Fibroblast of skin of abdomen (primary cell): ENCODE measurements at places on chromosomes 2 and 18.

DNA sequence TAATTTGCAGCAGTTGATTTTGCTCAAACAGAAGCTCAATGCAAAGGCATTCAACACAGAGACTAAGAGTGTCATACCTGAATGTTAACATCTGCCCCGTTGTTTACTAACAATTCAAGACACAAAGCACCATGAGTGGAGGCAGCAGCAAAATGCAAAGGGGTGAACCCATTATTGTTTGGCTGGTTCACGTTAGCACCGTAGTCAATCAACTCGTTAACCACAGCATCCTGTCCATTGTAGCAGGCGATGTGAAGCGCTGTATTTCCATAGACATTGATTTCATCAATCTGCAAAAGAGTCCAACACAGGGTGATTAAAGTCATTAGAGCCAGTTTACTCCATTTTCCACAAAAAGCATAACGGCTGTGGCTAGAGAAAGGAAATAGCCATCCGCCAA is 189.3 kb downstream of the ANKRD44 start:
- DNase-seq: no peak

DNA sequence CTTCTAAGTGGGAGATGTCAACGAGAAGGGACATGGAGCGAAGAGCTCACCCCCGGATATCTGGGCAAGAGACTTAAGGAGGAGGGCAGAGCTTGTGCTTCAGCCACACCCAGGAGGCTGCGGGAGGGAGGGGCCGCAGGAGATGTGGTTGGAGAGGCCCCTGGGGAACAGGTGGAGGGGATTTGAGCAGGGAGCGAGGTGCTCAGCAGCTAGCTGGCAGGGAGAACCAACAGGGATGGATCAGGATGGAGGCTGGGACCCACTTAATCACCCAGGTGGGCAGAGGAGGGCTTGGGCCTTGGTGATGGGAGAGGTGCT is 78.3 kb downstream of the MBP start:
- DNase-seq: no peak

DNA sequence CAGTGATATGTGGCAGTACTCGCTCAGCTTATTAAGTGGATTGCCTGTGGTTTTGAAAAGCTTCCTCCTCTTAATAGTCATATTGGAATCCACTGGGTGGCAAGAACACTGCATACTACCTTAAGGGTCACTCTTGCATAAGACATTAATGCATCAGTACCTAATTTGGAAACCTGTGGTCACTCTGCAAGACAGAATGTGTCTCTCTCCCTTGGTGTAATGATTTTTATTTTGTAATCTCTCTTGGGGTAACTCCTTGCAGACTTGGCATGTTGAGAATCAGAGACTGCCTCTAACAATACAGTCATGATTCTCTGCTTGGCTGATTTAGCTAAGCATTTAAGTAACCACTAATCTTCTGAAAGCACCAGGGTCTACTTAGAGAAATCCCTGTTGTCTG is 33.0 kb upstream of the IER3IP1 start:
- peak; percentile 7 for DNase-seq

- no peak for DNase-seq
Measured at GRCh38 chr2:73933194-73933593, 6.5 kb downstream of the DGUOK start.

- no peak for DNase-seq
Measured at GRCh38 chr2:70926042-70926441, 9.7 kb upstream of the ATP6V1B1 start.

GRCh38 chr2:237964578-237965404 is 2.0 kb upstream of the UBE2F start:
- no peak for DNase-seq

GRCh38 chr18:75473316-75473715 is 45.8 kb upstream of the SMIM21 start:
- peak; percentile 15 for DNase-seq

- DNase-seq: no peak
Measured at GRCh38 chr18:7562491-7562890, 4.6 kb upstream of the PTPRM start.

GRCh38 chr2:206422493-206422892 is 20.8 kb upstream of the ADAM23 start:
- peak; percentile 28 for DNase-seq

DNA sequence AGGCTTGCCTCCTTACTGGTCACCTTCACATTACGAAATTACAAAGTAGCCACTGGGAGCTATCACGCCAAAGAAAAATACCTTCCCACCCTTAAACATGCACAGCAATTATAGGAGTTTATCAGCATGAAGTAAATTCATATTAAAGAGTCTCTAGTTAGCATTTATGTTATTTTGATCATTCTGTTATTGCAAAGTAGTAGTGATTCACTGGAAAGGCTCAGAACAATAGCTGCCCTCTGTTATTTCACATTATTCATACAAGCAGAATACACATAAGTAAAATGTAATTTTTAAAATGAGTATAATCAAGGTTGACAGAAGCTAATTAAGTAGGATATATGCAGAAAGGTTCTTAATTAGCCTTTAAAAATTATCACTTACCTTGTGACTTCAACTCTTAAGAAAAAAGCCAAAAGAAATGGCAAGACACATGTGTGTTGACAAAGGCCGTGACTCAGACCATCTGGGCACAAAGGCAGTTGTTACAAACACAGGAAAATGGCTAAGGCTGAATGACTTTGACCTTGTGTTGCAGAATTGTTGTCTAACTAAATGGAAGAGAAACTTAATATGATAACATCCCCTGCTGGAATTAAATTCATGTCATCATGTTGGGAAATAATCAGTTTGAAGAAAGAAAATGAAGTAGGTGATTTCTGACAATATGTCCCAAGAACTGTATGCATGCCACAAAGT is 108.3 kb downstream of the ARL6IP6 start:
- peak; percentile 21 for DNase-seq

- no peak for DNase-seq
Measured at GRCh38 chr2:166996465-166996864, 108.2 kb downstream of the XIRP2 start.

DNA sequence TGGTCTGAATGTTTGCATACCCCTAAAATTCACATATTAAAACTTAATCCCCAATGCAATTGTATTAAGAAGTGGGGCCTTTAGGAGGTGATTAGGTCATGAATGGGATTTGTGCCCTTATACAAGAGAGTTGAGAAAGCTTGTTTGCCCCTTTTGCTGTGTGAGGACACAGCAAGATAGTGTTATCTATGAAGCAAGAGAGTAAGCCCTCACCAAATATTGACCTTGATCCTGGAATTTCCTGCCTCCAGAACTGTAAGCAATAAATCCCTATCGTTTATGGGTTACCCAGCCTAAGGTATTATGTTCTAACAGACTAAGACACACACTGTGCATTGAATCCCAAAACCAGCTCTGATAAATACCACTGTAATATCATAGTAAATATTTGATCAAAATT is 32.2 kb downstream of the NR4A2 start:
- no peak for DNase-seq

DNA sequence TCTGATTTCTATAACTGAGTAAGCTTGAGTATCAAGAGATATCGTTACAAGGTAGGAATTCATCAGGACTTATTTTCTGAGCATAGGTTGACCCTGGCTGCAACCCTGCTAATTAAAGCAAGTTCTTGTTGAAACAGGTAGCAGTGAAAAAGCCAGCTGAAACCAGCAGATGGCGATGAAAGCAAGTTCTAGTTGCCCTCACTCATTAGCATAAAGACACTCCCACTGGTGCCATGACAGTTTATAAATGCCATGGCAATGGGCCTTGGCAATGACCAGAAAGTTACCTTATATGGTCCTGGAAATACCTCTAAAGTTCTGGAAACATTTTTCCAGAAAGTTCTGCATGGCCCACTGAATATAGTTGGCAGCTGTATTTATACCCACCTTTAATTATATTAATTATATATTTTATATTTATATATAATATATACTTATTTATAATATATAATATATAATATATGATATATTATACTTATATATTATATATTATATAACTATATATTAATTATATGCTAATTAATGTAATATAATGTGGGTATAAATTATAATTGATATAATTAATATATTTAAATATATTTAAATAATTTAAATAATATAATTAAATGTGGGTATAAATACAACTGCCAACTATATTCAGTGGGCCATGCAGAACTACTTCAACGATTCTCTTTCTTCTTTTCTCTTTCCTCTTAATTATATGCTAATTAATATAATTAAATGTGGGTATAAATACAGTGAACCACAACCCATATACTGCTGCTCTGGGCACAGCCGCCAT is 188.0 kb downstream of the CDH7 start:
- DNase-seq: peak; percentile 33

GRCh38 chr2:233416706-233417105 is 62.4 kb downstream of the DGKD start:
- no peak for DNase-seq

DNA sequence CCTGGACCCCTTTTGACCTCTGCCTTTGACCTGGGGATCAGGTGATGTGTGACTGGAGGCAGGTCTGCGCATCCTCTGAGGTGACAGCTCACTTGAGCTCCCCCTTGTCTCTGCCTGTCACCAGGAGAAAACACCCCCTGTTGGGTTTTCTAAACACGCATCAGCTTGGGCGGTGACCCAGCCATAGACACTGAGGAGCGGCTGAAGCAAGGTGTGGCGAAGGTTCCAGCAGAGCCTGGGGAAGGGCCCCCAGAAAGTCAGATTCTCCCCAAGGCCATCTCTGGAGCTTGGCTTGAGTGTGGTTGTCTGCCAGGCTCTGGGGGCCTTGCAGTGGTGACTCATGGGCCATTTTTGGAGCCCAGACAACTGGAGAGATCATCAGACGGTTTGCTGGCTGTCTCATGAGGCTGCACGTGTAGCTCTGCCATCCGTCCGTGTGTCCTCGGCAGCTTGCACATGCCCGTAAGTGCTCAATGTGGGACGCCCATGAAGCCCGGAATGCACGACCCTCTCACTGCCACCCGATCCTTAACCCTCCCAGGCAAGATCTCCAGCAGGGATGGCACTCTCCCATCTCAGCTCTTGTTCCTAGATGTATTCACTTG is 29.4 kb downstream of the SIX3 start:
- peak; percentile 23 for DNase-seq

DNA sequence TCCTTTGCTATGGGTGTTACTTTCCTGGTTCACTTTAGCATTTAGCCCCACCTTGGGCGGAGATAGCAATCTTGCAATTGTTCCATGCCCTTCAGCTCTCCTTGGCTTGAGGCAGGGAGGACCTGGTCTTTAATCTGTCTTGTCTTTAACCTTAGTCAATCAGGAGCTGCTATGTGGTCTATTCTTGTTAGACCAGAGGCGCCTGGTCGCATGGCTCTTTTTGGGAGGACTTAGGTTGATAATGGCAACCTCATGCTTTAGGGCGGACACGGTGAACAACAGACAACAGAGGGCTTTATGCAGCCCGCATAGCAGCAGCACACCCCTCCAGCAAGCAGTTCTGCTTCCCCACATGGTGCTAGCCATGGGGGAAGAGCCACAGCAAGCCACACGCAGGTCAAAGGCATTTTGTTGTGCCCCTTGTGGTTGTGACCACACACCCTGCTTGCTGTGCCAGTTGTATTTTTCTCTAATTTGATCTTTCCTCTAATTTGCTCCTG is 17.7 kb upstream of the ZDBF2 start:
- DNase-seq: no peak

GRCh38 chr2:61702088-61702467 is 151.8 kb downstream of the FAM161A start:
- DNase-seq: no peak

DNA sequence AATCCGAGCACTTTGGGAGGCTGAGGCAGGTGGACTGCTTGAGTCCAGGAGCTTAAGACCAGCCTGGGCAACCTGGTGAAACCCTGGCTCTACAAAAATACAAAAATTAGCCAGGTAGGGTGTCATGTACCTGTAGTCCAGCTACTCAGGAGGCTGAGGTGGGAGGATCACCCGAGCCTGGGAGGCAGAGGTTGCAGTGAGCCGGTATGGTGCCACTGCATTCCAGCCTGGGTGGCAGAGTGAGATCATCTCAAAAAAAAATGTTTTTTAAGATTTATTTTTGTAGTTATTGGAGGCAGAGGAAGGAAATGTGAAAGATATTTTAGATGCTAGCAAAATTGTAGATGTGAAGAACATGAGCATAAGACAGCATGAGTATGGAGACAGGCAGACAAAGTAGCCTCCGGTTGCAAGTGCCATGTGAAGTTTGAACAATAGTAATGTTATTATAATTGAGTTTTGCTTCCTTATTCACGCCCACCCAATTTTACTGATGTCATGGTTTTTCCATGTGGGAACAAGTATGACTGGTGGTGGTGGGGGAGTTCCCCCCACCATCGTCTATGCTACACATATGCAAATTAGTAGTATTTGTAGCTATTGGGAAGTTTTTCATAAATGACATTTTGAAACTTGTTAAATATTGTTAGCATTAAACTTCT is 18.0 kb downstream of the REL start:
- DNase-seq: no peak

- DNase-seq: no peak
Measured at GRCh38 chr18:25189391-25190185, 162.4 kb downstream of the ZNF521 start.

DNA sequence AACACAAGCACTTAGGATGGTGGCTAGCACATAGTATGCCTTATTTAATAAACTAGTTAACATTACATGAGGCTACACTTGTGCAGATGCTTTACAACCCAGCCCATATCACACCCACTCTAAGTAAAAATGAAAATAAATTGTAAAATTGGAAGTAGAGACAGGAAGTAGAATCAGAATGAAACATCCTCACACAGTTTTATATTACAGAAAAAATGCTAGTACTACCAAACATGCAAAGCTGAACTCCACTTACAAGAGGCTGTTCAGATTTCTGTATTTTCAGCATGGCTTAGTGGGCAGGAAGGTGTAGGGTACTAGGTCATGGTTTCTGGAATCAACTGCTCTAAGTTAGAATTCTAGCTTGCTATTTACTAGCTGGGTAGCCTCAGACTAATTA is 18.2 kb upstream of the CRIM1 start:
- DNase-seq: no peak

- peak; percentile 36 for DNase-seq
Measured at GRCh38 chr2:108535357-108535631, 1.0 kb downstream of the LIMS1 start.

DNA sequence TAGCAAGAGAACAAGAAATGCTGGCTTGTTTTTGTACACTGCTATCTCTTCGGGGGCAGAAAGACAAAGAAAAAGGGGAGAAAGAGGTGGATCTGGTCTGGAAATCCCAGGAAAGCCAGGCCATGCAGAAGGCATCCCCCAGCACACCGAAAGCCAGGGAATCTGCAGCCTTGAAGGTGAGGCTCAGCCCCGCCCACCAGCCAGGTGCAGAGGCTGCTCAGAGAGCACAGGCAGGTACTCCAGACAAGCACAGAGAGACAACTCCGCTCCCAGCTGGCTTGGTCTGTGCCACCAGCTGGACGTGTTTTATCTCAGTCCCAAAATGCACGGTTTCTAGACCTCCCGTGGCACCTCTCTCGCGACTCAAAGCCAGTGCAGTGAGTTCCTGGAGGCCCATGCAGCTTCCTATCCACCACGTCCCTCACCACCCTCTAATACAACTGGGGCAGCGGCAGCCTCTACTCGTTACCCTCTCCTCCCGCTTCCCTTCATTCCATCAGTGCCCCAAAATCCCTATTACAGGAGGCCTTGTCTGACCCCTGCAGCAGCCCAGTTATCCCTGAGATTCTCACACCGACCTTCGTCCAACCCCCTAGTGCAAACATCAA is 62.8 kb downstream of the HDAC4 start:
- DNase-seq: no peak

- no peak for DNase-seq
Measured at GRCh38 chr2:237697586-237698357, 70.4 kb downstream of the LRRFIP1 start.
